ENCODE measurements at places on chromosomes 7 and 10. TPM values are rescaled to one million over a fixed set of nuclear protein-coding genes. Genes with fewer than 3 reads are reported as not detected.

SLC16A9 gene
- total RNA-seq: 0.65 TPM

CH25H gene
- not detected for total RNA-seq

SAP25 gene
- total RNA-seq: not detected

NUTM2A gene
- total RNA-seq: not detected

SGMS1 gene
- total RNA-seq: 46.0 TPM

PRKCQ gene
- 0.32 TPM for total RNA-seq

HOXA9 gene
- not detected for total RNA-seq

SNX10 gene
- total RNA-seq: not detected

GIMAP1 gene
- total RNA-seq: 0.81 TPM

SPDYE1 gene
- total RNA-seq: not detected

CCZ1 gene
- 33.0 TPM for total RNA-seq

AGBL3 gene
- total RNA-seq: under 0.01 TPM

NME8 gene
- total RNA-seq: not detected

TEX47 gene
- total RNA-seq: not detected

PNLIPRP1 gene
- total RNA-seq: not detected

WNT8B gene
- not detected for total RNA-seq

SPDYE8 gene
- not detected for total RNA-seq

ODAD2 gene
- not detected for total RNA-seq

Data from cardiac atrium fibroblast (primary cell).